B cell (primary cell): ENCODE measurements at places on chromosomes 13 and 19. TPM values are rescaled to one million over a fixed set of nuclear protein-coding genes. Genes with fewer than 3 reads are reported as not detected.
A peak's percentile ranks its signal among the peaks of the same experiment; 100 is the strongest.

Gene DCLK1
- not detected in 2 replicates for total RNA-seq

DNA sequence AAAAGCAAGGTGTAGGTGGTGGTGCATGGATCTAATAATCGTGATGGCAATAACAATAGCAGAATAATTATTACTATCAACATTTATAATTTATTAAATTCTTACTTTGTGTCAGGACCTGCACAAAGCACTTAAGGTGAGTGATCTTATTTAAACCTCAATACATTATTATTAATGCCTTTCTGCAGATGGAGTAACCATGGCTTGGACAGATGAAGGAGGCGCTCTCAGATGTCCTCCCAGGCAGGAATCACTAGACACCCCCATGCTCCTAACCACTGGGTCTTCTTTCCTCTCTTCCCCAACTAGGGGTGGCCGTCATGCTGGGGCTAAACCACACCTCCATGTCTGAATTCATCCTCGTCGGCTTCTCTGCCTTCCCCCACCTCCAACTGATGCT is at the start of gene OR10H2:
OR10H2 (plus strand) TSS at position 301 of the 400 bp plus-strand sequence; CDS start at position 321, 20 bp downstream.
- DNase-seq, result no peak

DNA sequence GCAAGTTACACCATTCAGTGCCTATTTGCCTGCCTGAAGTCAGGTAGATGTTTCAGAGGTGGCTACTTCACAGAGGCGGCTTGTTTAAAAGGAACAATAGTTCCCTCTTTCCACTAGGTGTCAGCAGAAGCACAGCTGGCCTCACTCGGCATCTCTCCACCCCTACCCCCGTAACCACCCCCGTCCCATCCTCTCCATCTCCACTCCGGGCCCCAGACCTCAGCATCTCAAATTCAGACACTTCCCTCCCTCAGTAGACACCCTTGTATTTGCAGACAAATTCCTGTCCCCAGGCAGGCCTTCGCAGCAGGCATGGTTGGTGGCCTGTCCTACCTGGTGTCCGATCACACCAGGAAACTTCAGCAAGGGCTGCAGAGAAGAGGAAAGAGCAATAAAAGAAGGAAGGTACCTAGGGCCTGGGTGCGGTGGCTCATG is 9.1 kb upstream of the DPP9 start:
- peak; percentile 80 for DNase-seq

Gene PSG7
- total RNA-seq, result not detected in 2 replicates

Gene CEACAM7
- total RNA-seq, result not detected in 2 replicates

Gene N4BP2L1
- 52.8 and 59.0 TPM in 2 replicates for total RNA-seq

Gene CBLC
- total RNA-seq, result not detected in 2 replicates

DNA sequence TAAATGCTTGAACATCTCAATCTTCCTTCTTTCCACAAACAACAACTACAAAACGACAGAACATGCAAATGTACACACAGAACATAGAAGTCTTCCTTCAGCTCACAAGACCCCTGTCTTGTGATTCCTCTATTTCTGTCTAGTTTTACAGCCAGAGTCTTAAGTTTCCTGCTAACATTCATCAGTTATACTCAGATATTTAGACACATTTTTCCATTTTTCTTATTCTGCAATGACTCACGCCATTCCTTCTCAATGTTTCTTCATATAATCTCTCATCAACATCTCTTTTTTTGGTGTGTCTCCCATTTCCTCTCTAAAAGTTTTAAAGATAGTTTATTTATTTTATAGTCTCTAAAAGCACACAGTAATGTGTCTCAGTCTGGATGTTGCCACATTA is 1872.9 kb upstream of the PCDH20 start:
- no peak for DNase-seq
